ENCODE measurements at places on chromosomes 1 and 21. TPM values are rescaled to one million over a fixed set of nuclear protein-coding genes. Genes with fewer than 3 reads are reported as not detected.

SLC16A4 gene
- 0.40 TPM for total RNA-seq

LCE6A gene
- not detected for total RNA-seq

GRIK3 gene
- not detected for total RNA-seq

DENND2D gene
- total RNA-seq, result 134 TPM

SFN gene
- total RNA-seq, result 0.19 TPM

SAMD13 gene
- total RNA-seq, result not detected

CFHR3 gene
- not detected for total RNA-seq

FAM151A gene
- total RNA-seq, result not detected

EXTL2 gene
- 6.0 TPM for total RNA-seq

C21orf91 gene
- total RNA-seq, result 32.6 TPM

- DNase-seq, result no peak
Measured at GRCh38 chr1:153339802-153340201, 8.8 kb downstream of the PGLYRP4 start.

GRCh38 chr1:203985676-203986075 is 87.2 kb upstream of the SOX13 start:
- DNase-seq, result no peak

GRCh38 chr1:219174460-219175211 is 958 bp downstream of the LYPLAL1 start:
- no peak for DNase-seq

- no peak for DNase-seq
Measured at GRCh38 chr1:31038360-31038759, 27.2 kb downstream of the PUM1 start.

DNA sequence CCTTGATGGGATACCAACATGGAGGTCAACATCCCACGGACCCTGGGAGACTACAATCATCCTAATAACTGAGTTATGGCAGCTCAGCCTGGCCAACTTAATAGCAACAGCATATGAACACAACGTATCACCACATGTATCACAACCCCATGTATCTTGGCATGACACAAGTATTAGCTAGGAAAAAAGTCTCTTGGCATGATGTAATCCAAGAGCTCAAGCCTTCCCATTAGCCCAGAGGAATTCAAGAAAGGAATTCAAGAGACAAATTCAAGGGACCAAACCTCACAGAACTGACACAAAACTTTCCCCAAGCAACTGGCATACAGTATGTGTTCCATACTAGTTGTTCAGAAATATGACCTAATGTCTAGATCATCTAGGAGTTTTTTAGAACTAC is 100.9 kb upstream of the HMGB4 start:
- no peak for DNase-seq

GRCh38 chr1:87976316-87976715 is 647.6 kb downstream of the LMO4 start:
- DNase-seq, result no peak

GRCh38 chr1:220925707-220926106 is 46.5 kb downstream of the HLX start:
- DNase-seq, result no peak

GRCh38 chr1:154955039-154955717 is 721 bp downstream of the PBXIP1 start:
- peak; percentile 73 for DNase-seq

GRCh38 chr1:30374400-30375070 is 348.9 kb downstream of the MATN1 start:
- DNase-seq, result no peak

DNA sequence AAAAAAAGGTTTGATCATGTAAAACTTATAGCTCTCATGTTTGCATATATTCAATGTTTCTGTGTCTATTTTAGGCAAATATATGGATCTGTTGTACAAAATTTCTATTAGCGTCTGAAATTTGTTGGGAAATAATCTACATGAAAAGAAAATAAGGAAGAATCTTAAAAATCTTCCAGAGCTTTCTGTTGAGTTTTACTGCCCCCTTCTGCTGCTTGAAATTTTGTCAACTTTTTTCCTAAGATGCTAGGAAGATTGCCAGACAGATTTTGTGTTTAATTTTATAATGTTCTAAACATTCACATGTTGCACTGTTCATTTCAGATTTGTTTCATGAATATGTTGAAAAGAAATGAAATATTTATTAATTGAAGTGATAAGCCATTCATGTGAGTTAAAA is 2.5 kb upstream of the PTGS2 start:
- DNase-seq, result no peak

GRCh38 chr1:230785636-230786384 is 38.6 kb downstream of the CAPN9 start:
- no peak for DNase-seq

DNA sequence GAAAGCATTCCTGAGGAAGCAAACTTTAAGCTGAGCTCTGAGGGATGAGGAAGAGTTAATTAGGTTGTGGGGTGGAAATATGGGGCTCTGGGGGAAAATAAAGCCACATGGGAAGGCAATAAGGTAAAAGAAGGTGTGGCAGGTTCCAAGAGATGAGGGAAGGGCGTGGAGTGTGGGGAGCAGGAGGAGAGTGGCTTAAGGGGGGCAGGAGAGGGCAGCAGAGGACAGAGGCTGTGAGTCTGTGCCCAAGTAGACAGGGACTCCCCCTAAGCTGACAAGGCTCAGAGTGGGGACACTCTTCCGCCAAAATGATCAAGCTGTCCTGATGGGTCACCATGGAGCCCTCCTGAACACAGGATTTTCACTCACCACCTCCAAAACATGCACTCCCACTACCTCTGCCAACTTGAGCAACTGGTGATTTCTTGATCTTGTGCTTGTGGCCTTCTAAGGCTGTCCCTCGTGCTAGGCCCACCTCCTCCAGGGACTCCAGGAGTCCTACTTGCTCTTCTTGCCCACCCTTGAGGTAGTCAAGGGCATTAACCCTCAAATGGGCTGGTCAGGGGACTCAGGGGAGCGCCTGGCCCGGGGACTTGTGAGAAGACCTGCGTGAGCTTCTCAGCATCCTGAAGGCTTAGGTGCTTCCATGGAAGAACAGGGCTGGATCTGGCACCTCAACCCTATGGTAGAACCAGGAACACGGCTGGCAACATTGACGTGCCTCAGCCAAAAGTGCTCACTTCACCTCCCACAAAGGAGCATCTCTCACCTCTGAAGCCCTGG is 23.4 kb downstream of the DMAP1 start:
- no peak for DNase-seq

DNA sequence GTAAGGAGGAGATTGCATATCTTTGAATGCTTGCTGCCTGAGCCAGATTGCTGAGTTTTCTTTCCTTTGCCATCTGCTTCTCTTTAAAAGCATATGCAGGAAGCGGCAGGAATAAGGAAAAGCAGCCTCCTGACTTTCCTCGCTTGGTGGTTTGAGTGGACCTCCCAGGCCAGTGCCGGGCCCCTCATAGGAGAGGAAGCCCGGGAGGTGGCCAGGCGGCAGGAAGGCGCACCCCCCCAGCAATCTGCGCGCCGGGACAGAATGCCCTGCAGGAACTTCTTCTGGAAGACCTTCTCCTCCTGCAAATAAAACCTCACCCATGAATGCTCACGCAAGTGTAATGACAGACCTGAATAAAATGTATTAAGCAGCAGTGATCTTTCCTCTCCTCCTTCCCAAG is 1.5 kb downstream of the CORT start:
- no peak for DNase-seq

DNA sequence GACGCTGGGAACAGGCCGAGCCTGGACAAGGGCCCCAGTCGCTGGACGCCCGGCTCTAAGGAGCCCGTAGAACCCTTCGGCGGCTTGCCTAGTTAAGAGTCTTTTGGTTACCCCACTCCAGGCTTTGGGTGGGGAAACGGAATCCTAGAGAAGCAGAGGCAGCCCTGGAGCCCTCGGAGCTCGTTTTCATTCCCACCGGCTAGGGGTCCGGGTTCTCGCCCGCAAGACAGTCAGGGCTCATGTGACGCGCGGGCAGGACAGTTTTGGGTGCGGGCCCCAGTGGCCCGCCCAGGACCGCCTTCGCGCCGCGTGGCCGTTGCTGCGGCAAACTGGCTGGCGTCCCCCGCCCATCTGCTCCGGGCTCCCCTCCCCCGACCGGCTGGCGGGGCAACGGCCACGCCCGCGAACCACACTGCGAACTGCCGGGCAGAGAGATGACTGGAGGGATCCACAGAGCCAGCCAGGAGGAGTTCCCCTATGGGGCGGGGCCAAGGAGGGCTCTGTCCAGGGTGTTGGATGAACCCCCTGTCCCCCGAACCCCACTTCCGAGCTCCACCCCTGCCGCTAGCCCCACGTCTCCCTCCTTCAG is 829 bp upstream of the HES2 start:
- DNase-seq, result no peak

GRCh38 chr21:14688412-14688811 is 142.3 kb upstream of the SAMSN1 start:
- DNase-seq, result no peak

DNA sequence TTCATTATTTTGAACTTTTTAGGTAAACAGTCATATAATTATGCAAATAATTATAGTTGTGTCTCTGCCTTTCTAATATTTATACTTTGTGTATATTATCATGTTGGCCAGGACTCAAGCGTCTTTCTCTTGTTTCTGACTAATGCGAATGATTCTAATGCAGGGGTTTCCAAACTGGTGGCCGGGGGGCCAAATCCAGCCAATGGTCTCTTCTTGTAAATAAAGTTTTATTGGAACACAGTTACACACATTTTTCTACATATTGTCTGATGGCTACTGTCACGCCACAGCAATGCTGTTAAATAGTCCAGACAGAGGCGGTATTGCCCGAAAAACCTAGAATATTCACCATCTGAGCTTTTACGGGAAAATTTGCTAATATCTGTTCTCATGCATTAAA is 8.9 kb upstream of the POFUT2 start:
- DNase-seq, result no peak

DNA sequence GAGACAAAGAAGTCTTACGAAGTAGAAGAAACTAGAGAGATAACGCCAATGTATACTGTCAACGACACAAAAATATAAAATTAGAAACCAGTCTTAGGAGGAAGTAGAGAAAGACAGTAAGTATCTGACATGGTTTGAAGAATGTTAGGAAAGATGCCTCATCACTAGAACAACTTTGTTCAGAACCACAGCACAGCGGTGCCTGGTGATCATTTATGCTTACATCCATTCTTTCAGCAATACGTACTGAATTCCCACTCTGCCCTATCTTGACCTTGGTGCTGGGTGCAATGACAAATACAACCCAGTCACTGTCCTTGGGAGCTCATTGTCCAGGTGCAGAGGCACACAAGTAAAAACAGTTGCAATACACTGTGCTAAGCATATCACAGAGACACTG is 104.4 kb downstream of the TM2D1 start:
- DNase-seq, result no peak

GRCh38 chr1:190258003-190258402 is 219.7 kb downstream of the BRINP3 start:
- no peak for DNase-seq

DNA sequence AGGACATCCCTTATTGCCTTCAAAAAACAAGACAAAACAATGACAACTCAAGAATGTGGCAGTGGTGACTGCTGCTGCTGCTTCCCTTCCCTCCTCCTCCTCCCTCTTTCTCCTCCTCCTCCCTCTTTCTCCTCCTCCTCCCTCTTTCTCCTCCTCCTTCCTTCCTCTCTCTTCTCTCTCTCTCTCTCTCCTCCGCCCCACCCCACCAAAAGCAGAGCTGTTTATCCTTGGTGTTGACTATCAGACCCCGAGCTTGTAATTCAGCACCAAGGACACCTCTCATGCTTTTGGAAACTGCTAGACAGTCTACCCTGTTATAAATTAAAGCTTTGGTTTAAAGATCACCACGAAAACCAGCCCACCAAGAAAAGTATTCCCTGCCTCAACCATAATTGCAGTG is 72.4 kb upstream of the IFNAR2 start:
- DNase-seq, result no peak

DNA sequence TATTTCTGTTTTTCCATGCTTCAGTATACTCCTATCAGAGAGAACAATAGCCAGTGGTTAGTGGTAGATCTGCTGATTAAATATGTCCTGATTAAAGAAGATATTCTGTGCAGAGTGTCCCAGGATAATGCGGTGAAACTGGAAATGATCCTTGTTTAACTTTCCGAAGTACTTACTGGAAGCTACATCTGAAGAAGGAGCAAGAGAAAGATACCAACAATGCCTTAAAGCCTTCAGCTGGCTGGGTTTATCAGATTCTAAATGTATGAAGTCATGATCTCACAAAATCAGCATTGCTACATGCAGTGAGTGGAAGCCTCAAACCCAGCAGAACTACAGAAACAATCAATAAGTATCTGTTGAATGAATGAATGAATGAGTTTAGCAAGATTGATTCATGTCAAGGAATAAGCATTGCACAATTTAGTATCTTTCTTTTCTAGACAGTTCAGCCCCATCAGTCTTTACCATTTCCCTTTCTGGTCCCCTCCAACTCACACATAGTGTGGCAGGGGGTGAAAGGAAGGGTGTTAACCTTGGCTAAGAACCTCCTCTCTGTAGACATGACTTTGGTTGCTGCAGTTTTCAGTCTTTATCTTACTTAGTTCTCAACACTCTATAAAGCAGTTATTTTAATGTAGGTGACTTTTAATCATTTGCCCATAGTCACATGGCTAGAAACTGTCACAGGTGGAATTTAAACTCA is 24.7 kb upstream of the DNASE2B start:
- DNase-seq, result no peak

DNA sequence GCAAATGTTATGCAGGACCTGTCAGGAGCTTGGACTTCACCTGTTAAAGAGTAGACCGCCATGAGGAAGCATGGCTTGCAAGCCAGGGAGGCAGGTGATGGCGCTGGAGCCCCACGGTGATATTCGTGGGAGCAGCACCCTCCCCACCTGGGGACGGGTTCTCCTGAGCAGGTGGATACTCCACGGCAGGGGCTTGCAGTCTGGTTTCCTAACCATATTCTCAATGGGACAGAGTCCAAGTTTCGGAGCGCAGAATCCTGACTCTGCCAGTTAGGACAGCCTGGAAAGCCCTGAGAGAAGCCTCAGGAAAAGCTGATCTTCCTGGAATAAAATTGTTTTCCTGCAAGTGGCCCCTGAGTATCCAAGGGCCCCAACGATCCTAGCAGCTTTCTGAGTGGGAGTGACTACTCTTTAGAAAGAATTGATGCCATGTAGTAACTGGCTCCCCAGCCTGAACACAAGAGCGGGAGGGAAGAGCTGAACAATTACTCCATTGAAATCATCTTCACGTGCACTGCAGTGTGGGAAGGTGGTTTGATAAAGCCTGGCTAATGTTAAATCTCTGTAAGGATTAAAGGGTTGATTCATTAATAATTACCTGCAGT is 146.3 kb upstream of the RAB4A start:
- DNase-seq, result no peak

- no peak for DNase-seq
Measured at GRCh38 chr1:18901952-18902522, 318 bp downstream of the ALDH4A1 start.

All from activated T-cell treated with anti-CD3 and anti-CD28 coated beads, Interleukin-2, amount 50 U/mL, for 4 hours (primary cell).